ENCODE measurements at places on chromosomes 16 and 17.

DNA sequence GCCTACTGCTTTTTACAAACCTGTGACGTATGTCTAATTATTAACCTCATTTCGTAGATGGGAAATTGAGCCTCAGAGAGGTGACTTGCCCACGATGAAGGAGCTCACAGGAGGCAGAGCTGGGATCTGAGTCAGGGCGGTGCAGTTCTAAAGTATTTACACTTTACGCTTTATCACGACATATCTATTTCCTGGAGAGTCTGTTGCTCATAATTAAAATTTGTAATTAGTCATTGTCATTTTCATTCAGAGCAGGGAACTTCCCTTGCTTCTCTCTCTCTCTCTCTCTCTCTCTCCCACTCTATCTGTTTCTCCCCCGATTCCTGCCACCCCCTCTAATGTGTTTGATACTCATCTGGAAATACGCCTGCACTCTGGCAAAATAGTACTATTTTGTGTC, 5.9 kb downstream of the SLC5A11 start:
- DNase-seq = peak; percentile 44

DNA sequence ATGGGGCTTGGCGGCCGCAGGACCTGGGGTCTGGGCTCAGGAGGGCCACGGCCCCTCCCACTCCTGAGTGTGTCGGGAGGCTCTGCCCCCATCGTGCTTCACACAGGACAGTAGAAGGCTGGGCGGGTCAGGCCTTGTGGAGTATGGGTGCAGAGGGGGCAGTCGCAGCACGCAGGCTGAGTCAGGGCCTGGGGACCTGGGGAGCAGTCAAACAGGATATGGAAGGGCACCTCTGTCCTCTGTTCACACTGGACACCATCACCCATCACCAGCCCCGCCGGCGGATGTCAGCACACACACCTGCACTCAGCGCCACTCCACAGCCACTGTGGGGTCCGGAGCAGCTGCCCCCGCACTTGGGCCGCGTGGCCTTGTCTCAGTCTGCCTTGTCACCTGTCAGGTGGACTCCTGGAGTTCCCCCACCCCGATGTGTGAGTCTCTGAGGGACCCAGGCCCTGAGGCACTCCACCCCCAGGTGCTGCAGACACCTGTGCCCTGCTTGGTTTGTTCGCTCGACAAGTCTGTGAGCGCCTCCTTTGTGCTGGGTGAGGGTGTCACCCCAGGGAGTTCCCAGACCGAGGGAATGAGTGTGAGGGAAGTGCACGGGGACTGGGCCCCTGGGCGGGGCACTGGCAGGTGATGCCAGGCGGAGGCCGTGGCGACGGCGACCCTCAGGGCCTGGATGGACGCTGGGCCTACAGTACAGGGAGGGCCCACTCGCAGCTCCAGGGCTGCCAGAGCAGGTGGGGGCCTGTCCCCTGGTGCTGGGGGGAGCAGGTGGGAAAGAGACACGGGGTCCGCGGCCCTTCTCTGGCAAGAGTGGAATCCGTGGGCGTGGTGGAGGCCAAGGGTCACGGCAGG, 31.7 kb downstream of the ZFPM1 start:
- DNase-seq = no peak

DNA sequence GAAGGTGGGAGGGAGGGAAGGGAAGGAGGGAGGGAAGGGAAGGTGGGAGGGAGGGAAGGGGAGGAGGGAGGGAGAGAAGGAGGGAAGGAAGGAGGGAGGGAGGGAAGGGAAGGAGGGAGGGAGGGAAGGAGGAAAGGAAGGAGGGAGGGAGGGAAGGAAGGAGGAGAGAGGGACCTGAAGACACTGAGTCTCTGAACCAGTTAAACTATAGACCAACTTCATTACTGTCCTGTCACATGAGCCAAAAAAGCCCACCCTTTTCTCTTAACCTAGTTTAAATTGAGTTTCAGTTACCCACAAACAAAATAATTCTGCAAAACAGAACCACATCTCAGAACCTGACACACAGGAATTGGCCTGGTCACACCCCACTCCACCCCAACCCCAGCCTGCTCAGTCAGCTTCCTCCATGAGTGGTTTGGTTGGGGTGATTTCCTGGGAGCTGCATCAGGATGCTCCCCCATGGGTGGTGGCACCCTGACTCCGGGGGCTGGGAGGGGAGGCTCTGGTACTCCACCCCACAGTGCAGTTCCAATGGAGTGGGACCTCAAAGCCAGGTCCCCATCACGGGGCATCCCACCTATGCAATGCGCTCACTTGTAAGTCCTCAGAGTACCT, 4.7 kb upstream of the PRR29 start:
- no peak for DNase-seq

DNA sequence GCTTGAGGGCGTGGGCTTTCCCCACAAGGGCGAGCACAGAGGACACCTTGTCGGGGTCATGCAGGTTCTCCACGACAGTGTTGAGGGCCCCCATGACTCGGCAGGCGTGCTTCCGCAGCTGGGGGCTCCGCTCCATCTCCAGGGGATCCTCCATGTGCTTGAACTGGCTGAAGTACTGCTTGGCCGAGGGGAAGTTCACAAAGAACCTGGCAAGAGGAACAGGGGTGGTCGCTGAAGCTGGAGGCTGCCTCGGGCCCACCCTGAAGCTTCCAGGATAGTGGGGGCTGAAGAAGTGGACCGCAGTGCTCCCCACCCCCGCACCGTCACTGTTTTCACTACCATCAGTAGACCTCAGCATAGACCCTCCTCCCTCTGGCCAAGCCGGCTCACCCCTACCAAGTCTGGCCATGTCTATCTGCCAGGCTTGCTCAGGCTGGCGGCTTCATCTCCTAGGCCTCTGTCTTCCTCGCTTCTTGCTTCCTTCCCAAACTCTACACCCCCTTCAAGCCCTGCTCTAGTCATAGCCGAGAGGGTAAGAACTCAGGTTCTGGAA, 5.9 kb downstream of the CYGB start:
- DNase-seq = no peak

DNA sequence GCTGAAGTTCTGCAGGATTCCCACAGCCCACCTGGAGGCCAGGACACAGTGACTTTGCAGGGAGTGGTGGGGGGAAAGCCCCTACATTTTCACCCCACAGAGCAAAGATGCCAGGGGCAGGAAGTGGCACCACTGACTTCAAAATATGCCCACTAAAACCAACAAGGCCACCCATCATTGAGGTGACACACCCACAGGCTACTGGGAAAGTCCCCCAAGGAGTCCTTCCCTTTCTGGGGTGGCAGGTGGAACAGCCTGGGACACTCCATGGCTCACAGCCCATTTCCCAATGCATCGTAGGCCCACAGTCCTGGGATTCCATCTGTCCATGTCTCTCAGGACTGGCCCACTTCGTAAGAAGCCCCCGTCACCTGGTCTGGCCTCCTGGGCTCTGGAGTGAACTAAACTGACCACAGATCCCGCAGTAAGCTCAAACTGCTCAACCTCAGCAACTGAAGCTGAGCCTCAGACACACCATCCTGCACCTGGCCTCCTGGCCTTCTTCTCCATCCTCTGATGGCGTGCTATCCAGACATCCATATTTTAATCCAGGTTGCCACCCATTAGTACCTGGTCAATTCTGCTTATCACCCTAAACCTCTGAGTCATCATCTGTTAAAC, 7.5 kb upstream of the CCL1 start:
- DNase-seq = no peak

DNA sequence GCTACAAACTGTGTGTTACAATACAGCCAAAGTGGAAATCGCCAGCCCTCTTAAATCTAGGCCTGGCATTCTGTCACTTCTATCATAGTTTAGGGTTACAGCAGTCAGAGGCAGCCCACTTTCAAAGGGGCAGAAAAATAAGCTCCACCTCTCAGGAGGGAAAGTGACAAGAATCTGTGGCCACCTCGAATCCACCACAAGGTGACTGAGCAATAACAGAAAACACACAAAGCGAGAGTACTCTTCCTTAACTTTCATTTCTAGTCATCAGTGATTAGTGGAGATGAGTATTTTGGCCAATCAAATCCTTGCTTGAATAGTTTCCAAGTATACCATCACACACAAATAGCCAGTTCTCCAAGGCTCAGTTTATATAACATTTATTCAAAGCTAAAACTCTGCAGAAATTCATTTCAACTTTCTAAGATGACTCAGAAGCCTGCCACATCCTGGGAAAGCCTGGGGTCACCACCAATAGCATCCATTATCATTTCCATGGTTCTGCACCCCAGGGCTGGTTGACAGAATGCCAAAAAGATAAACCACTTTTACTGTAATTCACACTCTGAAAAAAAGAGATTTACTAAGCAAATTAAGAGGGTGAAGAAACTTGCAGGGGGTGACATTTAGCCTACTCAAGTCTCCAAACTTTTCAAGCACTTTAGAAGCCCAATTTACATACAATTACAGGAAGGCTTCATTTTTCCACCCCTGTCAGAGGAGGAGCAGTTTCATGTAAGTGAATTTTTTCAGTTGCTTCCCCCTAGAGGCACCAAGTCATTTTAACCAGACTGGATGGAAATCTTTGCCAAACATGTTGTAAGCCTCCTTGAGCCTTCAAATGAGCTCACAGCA, 66.8 kb downstream of the SALL1 start:
- no peak for DNase-seq

- no peak for DNase-seq
Measured at GRCh38 chr17:76171706-76172105, 30.7 kb upstream of the FOXJ1 start.

- no peak for DNase-seq
Measured at GRCh38 chr17:15185625-15185991, 79.5 kb downstream of the PMP22 start.

GRCh38 chr16:25625620-25626019, 66.1 kb upstream of the HS3ST4 start:
- DNase-seq = no peak
